ENCODE measurements at places on chromosomes 6 and 20. TPM values are rescaled to one million over a fixed set of nuclear protein-coding genes. Genes with fewer than 3 reads are reported as not detected.

DNA sequence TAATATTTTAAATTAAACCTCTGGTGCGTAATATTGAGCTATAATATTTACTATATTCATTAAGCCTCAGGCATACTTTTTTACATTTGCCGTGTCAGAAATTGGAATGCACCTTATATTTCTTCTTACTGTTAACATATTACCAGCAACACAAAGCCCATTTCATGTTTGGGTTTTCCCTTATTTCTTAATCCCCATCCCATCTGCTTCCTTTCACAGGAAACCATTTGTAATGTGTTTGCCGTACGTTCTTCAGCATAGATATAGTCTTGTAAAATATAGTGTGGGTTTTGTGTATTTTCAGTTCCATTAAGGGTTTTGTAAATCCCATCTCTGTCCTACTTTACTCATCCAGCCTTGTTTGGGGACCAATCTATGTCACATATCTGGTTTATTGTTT lies 6.5 kb downstream of the EYS start:
- DNase-seq = no peak

The MCCD1 gene
- not detected for total RNA-seq

GRCh38 chr6:170290296-170291128 lies at the start of gene DLL1:
Gene DLL1, minus strand, starts transcription at chr6:170291078. Its CDS starts 939 bp downstream, at chr6:170290139.
- DNase-seq = peak; percentile 76

The SMPD2 gene
- total RNA-seq = 3.7 TPM
